ENCODE measurements at places on chromosomes 1 and 21.

GRCh38 chr1:15107911-15108310 lies 45.6 kb upstream of the TMEM51 start:
- no peak for DNase-seq

- no peak for DNase-seq
Measured at GRCh38 chr1:20212085-20212684, 25.9 kb upstream of the PLA2G2C start.

- DNase-seq: peak; percentile 38
Measured at GRCh38 chr1:2443277-2444137, 31.1 kb upstream of the PEX10 start.

DNA sequence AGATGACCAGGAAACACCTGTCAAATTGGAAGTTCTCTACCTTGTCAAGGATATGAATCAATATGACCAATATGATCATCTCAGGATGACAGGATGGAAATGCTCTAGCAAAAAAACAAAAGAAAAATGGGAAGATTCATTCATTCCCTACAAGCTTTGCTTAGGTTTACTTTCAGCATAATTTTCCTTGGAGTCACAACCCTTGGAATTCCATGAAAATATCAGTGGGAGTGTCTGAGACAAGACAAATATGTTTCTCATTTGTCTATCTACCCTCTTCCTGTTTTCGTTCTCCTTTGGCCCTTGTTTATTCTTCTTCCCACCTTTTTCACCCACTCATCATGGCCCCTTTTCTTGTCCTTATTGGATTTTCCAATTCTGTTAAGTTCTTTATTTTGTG lies 50.6 kb downstream of the COLGALT2 start:
- no peak for DNase-seq

- DNase-seq: no peak
Measured at GRCh38 chr1:20988943-20989342, 187.8 kb downstream of the EIF4G3 start.

DNA sequence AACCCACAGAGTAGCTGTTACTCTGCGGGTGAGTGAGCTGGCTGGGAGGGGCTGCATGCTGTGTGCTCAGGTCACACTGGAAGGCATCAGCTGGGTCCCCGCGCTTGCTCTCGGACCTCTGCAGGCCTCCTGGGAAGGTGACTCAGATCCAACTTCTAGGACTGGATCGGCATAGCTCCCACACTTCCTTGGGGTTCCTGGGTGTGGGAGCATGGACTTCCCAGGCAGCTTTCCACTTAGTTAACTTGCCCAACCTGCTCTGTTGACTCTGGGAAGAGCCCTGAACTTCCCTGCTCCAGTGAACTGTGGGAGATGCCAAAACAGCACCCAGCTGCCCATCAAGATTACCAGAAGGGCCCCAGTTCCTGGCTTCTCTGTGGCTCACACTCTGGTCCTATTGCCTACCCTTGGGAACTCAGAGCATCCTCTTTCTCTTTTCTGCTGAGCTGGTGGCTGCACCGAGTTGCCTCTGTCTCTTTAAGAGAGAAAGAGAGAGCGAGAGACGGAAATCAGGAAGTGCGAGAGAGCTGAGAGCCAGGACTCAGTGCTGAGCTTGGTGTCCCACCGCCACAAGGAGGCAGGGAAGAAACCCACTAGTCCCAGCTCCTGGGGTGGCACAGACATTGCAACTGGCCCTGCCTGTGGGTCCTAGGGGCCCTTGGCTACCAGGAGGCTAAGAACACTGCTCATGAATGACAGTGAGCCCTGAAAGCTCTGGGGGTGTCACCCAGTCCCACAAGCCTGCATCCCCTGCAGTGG lies at the start of gene IKBKE:
TSS of gene IKBKE (plus strand) at position 544 of the 759 bp plus-strand sequence. CDS start 2,752 bp downstream, outside the sequence.
- peak; percentile 56 for DNase-seq

- DNase-seq: no peak
Measured at GRCh38 chr1:169896013-169896412, 2.3 kb upstream of the SCYL3 start.

- no peak for DNase-seq
Measured at GRCh38 chr1:63906047-63906704, 132.4 kb downstream of the ROR1 start.

- no peak for DNase-seq
Measured at GRCh38 chr21:29557200-29557599, 258.5 kb downstream of the BACH1 start.

DNA sequence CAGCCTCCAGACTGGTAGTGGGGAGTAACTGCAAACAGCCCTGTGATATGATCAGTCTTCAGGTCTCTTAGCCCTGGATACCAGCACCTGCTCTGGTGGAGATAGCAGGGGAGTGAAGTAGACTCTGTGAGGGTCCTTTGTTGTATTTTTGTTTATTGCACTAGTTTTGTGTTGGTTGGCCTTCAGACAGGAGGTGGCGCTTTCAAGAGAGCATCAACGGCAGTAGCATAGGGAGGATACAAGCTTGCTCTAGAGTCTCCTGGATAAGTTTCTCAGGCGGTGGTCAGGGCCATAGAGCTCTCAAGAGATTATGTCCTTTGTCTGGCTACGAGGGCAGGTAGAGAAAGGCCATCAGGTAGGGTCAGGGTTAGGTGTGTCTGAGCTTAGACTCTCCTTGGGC lies 116.4 kb downstream of the USH2A start:
- no peak for DNase-seq

DNA sequence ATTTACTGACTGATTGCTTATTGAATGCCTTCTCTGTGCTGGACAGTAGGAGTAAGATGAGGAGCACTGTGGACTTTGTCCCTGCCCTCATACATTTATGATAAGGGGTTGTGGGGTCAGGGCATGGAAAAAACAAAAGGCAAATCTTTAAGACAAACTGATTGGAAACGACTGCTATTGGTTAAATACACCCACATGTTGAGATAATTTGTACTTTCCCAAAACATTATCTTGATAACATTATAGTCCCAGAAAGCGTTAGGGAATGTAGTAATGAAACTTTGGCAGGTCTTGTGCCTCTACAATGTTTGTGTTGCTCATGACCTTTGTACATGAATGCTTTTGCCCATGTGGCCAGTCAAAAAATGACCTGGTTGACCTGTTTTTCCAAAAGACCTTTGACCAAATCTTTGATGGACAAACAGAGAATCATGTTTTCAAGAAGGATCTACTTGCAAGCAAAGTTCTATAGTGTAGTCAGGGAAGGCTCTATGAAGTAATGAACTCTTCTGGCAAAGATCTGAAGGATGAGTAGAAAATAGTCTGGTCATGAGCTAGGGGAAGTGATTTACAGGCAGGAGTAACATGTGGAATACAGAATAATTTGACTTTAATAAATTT lies 50.9 kb downstream of the LEPR start:
- no peak for DNase-seq

DNA sequence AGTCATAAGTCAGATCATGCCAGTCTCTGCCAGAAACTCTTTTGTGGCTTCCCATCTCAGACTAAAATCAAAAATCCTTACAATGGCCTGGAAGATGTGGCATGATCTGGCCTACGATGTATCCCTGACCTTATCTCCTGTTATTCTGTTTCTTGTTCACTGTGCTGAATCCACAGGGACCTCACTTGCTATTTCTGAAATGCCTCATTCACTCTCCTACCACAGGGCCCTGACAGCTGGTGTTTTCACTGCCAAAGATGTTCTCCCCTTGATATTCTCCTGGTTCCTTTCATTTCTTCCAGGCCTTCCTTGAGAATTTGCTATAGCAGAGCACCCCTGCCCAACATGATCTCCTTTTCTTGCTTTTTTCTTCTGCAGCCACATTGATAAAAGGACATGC lies 1.7 kb downstream of the DNALI1 start:
- no peak for DNase-seq

GRCh38 chr1:94045465-94046056 lies 75.4 kb downstream of the ABCA4 start:
- DNase-seq: peak; percentile 39

DNA sequence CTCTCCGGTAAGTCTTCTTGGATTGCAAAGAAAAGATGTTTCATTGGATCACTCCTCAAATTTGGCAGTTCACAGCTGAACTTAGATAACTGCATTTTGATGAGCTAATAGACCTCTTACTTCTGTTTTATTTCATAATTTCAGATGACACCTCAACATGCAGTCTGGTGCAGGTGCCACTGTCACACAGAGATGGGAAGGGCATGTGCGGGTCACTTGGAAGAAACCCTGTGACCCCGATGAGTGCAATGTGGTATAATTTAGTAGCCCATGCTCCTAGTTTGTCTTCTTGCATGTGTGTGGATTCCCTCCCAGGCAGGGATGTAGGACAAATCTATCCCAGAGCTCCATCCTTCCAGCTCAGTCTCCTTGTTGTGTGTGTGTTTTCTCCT lies 481 bp upstream of the SLAMF1 start:
- no peak for DNase-seq

GRCh38 chr21:41497008-41497407 lies 10.9 kb downstream of the TMPRSS2 start:
- no peak for DNase-seq

DNA sequence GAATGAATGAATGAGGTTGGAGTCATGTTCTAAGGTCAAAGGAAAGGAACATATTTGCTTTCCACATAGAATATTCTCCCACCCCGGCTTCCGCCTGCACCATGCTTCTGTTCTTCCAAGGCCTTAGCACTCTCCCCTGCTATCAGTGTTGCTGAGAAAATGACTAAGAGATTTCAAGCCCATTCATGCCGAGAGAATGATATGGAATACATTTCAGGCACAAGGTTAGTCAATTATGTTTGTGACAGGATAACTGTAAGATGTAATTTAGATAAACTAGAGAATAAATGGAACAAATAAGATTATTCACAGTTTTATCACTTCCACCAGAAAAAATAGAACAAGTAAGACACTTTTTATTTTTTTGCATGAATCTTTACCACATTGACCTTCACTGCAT lies 122.6 kb downstream of the PLD5 start:
- DNase-seq: no peak

All from activated naive CD8-positive, alpha-beta T cell treated with anti-CD3 and anti-CD28 coated beads for 36 hours (primary cell).